ENCODE measurements at places on chromosomes 4 and X.

DNA sequence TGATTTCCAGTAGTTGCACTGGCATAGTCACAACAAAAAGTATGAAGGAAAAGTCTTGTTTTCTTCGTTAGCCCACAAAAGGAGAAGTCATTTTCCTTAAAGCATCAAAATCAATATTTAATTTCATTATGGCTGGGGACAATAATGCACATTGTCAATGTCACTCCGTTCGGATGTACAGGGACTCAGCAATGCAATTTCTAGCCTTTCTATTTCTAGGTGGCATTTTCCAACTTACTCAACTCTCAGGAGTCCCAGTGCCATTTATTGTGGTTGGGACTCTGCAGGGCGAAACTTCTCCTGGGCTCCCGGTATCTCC, 99.6 kb downstream of the CEP135 start:
- DNase-seq = no peak

- DNase-seq = no peak
Observed at GRCh38 chr4:102037566-102037965, 247.0 kb downstream of the BANK1 start.

- no peak for DNase-seq
Observed at GRCh38 chrX:70826715-70827114, 81.8 kb downstream of the TEX11 start.

- DNase-seq = no peak
Observed at GRCh38 chr4:107870236-107870635, 45.5 kb downstream of the SGMS2 start.

DNA sequence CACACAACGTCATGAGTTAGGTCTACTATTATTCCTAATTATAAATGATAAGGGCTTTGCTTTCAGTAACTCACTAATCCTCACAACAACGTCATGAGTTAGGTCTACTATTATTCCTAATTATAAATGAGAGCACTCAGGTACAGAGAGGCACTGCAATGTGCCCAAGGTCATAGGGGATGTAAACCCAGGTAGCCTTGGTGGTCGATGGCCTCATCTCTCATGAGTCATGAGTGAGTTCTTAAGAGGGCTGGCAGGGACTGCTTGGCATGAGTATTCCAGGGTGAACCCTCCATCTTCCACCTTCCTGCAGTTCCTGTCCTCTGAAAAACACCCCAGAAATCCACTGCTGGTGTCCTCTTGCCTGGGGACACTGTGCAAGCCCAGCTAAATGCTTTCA, 317.1 kb downstream of the STK32B start:
- DNase-seq = no peak

- DNase-seq = no peak
Observed at GRCh38 chrX:19563327-19563726, 48.0 kb upstream of the MAP3K15 start.

DNA sequence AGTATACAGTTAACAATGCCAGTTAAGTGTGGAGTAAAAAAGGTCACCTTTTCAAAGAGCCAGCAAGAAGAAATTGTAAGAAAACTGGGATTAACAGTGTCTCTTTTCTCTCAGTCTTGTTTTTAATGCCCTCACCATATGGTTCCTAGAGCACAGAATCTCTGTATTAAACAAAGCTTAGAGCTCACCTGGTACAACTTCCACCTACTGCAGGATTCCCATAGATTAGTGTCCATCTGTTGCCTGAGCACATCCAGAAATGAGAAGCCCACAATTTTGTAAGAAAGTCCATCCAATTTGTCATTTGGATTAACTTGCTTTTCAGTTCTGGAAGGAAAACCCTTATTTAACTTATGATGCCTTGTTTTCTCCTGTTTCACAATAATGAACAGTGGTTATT, 1037.1 kb downstream of the STPG2 start:
- DNase-seq = no peak

DNA sequence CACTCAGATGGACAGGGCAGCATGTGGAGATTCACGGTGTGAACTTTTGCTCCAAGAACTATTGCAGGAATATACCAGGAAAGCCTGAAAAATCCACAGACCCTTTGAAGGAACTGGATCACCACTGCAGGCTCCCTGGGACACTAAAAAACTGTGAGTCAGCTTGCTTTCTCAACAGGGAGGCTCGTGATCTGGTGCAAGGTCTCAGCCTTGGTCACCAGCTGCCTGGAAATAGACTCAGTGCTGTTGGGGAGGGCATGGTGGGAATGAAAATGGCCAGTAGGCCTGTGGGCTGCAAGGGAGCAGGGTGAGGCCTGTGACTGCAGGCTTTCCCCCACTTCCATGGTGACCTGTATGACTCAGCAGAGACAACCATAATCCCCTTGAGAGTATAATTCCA, 426.4 kb upstream of the RPS6KA3 start:
- DNase-seq = peak; percentile 80

GRCh38 chr4:15469402-15470127, at the start of gene CC2D2A:
CC2D2A (plus strand) TSS chr4:15469882; CDS start chr4:15475933, 6,051 bp downstream.
- DNase-seq = peak; percentile 66

DNA sequence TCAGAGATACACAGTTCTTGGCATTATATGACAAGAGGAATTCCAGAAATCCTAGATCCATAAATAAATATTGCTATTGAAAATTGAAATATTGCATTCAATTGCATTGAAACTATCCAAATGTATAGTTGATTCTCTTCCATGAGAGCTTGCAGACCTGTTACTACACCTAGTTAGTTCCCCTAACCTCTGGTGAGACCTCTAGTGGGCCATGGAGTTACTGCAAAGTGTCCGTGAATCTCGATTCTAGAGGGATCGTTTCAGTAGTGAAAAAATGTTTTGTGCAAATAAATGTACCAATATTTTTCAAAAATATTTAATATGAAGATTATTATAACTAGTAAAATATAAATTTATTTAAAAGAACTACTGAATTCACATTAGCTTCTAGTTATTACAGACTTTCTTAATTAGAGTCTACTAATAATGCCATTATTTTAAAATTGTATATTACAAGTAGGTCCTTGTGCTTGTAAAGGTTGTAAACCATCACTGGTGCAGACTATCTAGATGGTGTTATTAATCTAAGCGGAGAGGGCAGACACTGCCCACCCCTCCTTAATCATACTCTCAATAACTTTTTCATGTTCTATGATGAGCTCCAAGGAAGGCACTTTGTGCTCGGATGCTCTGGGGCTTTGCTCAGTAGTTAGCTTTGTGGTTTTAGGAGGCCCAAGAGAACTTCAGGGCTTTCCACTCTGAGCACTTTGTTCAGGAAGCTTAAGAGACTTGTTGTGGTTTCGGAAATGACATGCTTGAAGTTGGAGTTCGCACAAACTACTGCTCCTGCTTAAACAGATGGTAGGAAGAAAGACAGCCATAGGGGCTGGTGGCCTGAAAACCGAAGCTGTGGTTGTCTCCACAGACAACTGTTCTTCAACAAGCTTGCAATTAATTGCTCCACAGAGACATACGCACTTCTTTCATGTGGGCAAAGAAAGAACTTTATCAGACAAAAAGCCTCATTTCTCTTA, 42.8 kb downstream of the IL21 start:
- peak; percentile 48 for DNase-seq

- DNase-seq = no peak
Observed at GRCh38 chrX:81082649-81083048, 119.1 kb downstream of the HMGN5 start.

GRCh38 chr4:98467627-98468072, 190.8 kb downstream of the TSPAN5 start:
- DNase-seq = peak; percentile 92

- no peak for DNase-seq
Observed at GRCh38 chr4:101295691-101296090, 51.6 kb downstream of the PPP3CA start.

DNA sequence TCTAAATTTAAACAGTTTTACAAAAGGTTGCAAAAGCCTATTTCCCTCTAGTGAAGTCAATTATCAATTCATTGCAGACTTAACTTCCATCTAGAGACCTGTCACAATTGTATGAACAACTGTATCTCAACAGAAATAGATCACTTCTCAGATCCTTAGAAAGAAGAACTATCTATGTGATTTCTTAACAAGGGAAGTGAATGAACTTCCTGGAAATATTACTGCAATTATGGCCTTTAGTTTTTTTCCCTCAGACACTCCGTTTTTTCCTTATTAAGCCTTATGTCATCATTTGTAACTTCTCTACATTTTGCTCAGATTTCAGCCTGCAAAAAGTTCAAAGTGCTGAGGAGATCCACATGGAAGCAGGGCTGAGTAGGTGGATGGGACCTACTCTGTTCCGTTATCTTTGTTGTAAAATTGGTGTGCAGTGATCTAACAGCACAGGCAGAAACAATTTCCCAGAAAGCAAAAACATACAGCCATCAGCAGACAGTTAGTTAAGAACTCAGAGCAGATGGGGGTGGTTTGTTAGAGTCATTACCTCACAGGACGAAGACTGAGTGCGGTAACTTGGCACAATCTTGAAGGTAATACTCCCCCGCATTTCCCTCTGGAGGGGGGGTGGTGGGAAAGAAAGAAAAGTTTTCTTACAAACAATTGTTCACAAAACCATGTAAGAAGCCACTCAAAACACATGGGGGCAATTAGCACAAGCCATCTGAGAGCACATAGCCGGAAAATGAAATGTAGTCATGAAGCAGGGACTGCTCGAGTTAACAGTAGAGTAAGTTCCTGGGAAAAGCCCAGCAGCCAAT, 112.3 kb downstream of the NYX start:
- peak; percentile 95 for DNase-seq

DNA sequence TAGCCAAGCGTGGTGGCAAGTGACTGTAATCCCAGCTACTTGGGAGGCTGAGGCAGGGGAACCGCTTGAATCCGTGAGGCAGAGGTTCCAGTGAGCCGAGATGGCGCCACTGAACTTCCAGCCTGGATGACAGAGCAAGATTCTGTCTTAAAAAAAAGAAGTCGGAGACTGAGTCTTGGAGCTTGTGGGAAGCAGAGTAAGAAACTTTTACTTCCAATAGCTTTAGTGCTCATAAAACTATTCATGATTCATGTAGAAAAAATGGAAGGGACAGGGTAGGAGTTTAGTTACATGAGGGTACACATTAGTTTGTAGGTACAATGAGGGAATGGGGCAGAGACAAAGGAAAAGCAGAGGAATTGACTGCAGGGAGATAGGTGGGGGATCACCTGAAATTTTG, 19.3 kb downstream of the RAP2C start:
- DNase-seq = no peak

GRCh38 chrX:118652717-118653116, 74.7 kb upstream of the IL13RA1 start:
- peak; percentile 83 for DNase-seq

- DNase-seq = no peak
Observed at GRCh38 chr4:56612282-56612681, 68.8 kb downstream of the HOPX start.

GRCh38 chrX:104112326-104112951, at the start of gene ZCCHC18:
ZCCHC18 (plus strand) TSS chrX:104112523; CDS start chrX:104114112, 1,589 bp downstream.
- DNase-seq = peak; percentile 20

DNA sequence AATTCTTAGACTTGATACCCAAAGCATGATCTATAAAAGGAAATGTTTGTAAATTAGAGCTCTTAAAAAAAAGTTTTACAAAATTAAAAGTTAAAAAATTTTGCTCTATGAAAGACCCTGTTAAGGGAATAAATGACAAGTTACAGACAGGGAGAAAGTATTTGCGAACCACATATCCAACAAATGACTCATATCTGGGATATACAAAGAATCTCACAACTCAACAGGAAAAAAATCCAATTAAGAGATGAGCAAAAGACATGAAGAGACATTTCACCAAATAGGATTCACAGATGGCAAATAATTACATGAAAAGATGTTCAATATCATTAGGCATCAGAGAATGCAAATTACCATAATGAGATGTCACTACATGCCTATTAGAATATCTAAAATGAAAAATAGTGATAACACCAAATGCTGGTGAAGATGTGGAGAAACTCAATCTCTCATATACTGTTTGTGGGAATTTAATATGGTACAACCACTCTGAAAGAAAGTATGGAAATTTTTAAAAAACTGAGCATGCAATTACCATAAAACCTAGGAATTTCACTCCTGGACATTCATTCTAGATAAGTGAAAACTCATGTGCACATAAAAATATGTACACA, 100.8 kb upstream of the EOLA2 start:
- peak; percentile 18 for DNase-seq

DNA sequence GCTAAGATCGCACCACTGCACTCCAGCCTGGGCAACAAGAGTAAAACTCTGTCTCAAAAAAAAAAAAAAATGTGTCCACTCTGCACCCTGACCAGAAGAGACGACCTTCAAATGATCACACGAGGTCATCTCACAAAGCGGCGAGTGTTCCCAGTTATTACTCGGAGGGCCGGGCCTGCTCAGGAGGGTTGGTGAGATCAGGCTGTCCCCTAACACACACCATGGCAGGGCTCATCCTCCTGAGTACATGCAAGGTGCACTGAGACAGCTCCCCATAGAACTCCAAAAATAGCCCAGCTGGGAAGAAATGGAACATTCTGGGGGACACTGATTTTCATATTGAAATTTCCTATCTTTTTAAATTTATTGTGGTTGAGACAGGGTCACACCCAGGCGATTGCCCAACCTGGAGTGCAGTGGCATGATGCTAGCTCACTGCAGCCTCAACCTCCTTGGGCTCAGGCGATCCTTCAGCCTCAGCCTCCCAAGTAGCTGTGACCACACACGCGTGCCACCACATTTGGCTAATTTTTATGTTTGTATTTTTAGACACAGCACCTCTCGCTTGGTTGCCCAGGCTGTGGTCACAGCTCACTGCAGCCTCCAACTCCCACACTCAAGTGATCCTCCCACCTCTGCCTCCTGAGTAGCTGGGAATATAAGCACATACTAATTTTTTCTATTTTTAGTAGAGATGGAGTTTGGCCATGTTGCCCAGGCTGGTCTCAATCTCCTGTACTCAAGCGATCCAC, 51.5 kb downstream of the DHRSX start:
- DNase-seq = no peak

- no peak for DNase-seq
Observed at GRCh38 chr4:102272318-102272717, 73.0 kb downstream of the SLC39A8 start.

DNA sequence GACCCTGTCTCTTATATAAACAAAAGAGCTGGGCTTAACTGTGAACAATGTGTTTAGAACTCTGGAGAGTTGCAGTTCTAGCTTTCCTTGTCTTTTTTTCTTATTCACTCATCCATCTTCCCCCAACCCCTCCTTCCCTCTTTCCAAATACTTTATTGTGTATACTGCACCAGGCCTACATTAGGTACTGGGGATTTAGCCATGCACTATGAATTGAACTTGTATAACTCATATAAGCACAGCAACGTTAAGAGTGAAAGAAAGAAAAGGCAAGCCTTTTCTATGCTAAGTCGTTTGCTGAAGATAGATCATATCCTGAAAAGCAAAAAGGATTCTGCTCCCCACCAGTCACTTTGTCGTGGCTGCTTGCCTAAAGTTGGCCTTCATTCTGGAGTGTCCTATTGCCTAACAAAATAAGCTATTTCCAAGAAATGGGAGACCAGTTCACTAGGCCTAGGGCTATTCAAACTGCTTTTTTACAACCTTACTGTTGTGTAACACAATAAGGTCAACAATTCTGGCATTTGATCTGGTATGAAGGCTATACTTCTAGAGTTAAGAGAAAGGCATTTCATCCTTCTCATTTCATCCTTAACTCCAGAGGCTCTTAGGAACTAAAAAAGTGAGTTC, 32.2 kb downstream of the CCNI start:
- DNase-seq = peak; percentile 53

- peak; percentile 61 for DNase-seq
Observed at GRCh38 chr4:153788413-153789276, at the start of gene SFRP2. SFRP2 (minus strand) TSS chr4:153789083; CDS start chr4:153788835, 248 bp downstream.
